ENCODE measurements at places on chromosomes 13 and 19. TPM values are rescaled to one million over a fixed set of nuclear protein-coding genes. Genes with fewer than 3 reads are reported as not detected.

DNA sequence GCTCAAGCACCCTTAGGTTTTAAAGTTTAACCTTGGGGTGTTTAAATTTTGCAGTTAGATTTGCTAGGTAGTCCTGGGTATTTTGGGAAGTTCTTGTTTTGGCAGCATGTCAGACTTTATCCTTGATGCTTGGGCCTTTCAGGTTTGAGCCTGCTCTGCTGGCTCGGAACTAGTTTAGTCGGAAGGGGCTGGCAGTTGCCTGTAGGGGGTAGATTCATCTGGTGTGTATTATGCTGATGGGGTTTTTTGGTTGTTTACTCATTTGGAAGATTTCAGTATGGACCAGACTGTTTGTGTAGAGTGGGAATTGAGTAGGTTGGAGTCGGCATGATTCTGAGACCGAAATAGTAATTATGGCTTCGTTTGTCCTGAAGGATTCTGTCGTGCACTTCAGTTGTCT, 15.1 kb downstream of the ILF3 start:
- no peak for DNase-seq

DNA sequence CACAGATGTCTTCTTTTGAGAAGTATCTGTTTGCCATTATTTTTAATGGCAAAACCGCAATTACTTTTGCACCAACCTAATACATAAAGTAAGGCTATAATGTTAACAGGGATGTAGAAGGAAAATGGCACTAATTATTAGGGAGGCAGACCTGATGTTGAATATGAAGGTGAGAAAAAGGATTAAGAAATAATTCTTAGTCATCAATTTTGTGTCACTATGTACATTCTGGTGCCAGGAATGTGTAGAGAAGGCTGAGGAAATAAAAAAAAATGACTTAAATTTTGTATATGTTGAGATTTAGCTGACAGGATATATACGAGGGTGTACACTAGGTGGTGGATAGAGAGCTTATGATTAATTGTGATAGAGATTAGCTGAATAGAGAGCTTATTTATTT, 12.6 kb downstream of the ZNF585B start:
- DNase-seq, result no peak

GRCh38 chr19:408902-409515, at the start of gene C2CD4C:
Gene C2CD4C, minus strand, starts transcription at chr19:409147. Its CDS starts 786 bp downstream, at chr19:408361.
- peak; percentile 56 for DNase-seq

ZNF229 gene
- 11.7 TPM for total RNA-seq

DAND5 gene
- not detected for total RNA-seq

SIGLEC8 gene
- not detected for total RNA-seq

Data from GM23248 (cell line).